ENCODE measurements at places on chromosomes 11 and 22. TPM values are rescaled to one million over a fixed set of nuclear protein-coding genes. Genes with fewer than 3 reads are reported as not detected.

The VPREB1 gene
- total RNA-seq, result not detected

The NPTXR gene
- 2.7 TPM for total RNA-seq

The SGSM1 gene
- not detected for total RNA-seq

The RAG1 gene
- 0.34 TPM for total RNA-seq

The TMEM191C gene
- 1.2 TPM for total RNA-seq

The SDHD gene
- 109 TPM for total RNA-seq

The SLC15A3 gene
- total RNA-seq, result 6.5 TPM

The OR51B5 gene
- total RNA-seq, result 17.7 TPM

The OOSP4B gene
- not detected for total RNA-seq

The ZFTA gene
- total RNA-seq, result 8.5 TPM

The TRIM29 gene
- 10.2 TPM for total RNA-seq

The SULT4A1 gene
- total RNA-seq, result 0.50 TPM

The BBS1 gene
- total RNA-seq, result 22.0 TPM

DNA sequence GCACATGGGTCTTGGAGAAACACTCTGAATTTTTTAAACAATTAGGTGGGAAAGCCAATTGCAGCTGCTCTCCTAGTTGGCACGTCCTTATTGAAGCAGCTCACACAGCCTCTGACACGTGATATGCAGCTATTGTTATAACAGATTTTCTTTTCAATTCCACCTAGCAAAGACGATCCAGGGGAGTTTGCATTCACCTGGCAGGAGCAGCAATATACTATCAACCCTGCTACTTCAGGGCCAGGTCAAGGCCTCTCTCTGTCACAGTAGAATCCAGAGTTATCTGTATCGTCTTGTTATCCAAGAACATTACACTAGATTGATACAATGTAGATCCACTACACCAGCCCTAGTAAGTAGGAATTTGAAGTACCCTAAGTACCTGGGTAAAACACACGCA is 8.3 kb downstream of the KRTAP5-11 start:
- no peak for DNase-seq

DNA sequence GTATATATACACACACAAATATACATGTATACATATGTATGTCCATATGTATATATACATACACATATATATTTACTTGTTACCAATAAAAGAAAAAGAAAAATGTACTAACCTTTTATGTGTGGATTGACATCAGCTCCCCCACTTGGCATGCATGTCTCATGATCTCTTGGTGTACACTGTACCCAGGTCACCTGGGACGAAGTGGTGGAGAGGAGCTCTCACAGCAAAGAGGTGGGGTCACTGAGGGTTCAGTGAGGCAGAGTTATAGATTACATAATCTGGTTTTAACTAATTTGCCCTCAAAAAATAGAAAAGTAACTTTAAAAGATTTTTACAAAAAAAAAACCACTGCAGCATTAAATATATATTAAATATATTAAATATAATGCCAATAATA is 15.5 kb upstream of the USP47 start:
- DNase-seq, result no peak

DNA sequence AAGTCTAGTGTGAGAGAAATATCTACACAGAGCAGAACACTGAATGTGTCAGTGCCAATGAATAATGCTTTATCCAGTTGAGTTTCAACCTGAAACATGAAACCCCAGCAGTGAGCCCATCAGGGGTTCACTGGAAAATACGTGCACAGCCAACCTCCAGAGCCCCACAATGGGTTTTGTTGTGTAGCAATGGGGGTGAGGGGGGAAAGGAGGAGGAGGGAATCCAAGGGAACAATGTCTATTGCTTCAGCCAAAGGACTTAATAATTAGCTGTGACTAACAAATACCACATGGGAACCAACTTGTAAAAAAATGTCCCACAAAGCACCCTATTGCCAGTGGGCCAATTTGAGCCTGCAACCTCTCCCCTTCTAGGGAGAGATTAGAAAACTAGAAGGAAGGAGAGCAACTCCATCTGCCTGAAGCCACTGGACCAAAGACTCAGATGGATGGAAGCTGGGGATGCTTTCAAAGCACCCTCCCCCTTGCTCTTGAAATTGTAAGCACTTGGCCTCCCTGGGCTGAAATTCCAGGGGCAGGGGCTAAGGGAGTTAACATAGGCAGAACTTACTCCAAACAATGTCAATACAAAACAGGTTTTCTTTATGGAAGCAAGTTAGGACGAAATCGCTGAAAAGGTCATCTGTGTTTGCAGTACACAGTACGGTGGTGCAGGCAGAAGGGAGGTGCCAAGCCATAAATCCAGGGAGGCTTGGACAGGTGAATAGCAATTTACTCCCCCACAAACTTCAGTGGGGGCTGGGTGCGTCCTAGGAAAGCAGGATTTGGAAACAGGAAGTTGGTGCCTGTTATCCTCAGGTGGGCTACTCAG is 99.8 kb downstream of the ARL14EP start:
- DNase-seq, result no peak

- no peak for DNase-seq
These were observed 183.9 kb upstream of the NCAM1 start for GRCh38 chr11:112777283-112777751.

- no peak for DNase-seq
These were observed 8.3 kb upstream of the OR52E8 start for GRCh38 chr11:5865826-5866225.

GRCh38 chr22:23124611-23125511 is 16.9 kb downstream of the RSPH14 start:
- DNase-seq, result no peak

DNA sequence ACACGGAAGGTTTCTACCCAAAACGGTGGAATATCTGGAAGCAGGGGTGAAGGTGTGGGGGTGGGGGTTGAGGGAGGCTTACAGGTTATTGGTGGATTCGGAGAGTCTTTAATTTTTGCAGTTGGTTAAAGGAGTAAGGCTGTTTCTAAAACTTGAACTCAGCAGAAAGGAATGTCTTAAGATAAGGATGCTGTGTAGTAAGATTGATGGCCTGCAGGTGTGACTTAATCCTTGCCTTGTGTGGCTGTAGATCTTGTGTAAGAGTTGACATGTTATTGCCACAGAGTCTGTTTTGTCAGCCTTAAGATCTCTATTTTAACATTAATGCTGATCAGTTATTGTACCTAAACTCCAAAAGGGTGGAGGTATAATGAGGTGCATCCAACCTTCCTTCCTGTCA is 16.4 kb upstream of the OR6M1 start:
- DNase-seq, result peak; percentile 23

GRCh38 chr11:81496601-81497000 is 1237.1 kb downstream of the FAM181B start:
- DNase-seq, result no peak

DNA sequence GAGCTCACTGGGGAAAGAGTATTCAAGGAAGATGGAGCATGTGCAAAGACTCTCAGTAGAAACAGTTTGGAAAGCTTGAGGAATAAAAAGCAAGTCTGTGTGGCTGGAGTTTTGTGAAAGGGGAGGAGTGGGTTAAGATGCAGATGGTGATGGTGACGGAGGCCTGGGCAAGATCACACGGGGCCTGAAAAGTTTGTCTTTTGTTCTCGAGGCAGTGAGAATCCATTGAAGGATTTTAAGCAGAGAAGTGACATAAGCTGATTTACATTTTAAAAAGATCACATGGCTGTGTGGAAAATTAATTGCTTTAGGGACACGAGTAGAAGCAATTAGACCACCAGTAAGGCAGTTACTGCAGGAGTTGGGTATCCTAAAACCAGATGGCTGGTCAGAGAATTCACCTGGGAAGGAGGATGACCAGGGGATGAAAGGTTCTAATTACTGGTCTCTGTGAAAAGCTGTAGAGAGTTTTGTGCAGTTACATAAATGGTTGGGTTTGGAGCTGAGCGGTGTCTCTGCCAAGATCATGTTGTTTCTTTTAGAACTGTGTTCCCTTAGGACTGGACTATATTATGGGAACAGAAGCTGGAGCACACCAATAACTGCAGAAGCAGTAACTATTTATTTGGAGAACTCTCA is 7.1 kb downstream of the RRP8 start:
- no peak for DNase-seq

- DNase-seq, result peak; percentile 16
These were observed 73.5 kb downstream of the ZBTB16 start for GRCh38 chr11:114132944-114133394.

- no peak for DNase-seq
These were observed 115.8 kb upstream of the THY1 start for GRCh38 chr11:119538753-119539152.

GRCh38 chr22:43263645-43264514 is 76.9 kb upstream of the TTLL12 start:
- DNase-seq, result peak; percentile 64

- DNase-seq, result peak; percentile 41
These were observed 100.3 kb upstream of the PITPNB start for GRCh38 chr22:28019360-28019759.

DNA sequence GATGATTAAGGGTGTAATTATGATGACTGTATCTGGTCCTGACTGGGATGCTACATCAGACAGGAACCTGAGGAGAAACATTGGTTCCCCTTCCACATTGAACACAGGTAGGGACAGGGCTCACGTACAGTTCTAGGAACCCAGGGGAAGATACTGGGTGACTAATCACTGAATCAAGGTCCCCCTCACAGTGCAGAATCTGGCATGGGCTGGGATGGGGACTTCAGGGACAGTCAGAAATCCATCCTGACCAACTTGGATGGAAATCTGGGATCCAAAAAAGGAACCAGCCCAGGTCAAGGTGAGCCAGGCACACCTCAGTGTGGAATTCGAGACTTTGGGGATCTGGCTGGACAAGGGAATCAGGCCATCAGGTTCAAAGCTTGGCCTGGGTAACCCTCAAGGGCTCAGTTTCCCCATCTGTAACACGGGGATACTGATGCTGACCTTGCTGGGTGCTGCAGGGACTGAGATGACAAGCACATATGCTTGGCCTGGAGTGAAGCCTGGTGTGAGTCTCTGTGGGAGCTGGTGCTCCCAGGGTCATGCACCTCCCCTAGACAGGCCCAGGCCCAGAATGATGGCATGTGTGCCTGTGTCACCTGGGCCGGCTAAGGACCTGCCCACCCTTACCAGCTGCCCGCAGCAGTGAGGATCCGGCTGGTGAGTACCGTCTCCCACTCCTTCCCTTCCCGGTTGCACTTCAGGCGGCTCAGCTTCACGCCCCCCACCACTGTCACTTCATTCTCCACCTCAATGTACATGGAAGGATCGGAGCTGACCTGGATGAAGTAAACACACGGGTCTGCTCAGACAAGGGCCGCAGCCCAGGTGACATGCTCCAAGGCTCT is 67.4 kb upstream of the CLTCL1 start:
- DNase-seq, result no peak

DNA sequence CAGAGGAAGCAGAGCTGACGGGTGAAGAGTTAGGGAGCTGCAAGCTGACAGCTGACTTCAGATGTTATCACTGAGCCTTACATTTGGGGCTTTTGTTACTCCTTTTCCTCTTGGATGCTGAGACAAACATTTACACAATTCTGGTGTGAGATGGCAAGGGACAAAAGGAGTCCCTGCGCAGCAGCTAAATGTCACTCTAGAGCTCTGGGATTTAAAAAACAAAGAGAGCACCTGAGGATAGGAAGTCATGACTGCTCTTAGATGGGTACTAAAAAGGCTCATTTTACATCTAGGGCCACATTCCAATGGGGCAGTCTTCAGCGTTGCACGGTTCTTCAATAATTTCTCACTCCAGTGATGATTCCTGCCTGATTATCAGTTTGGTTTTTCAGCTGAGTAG is 204.5 kb downstream of the RAB38 start:
- DNase-seq, result no peak

GRCh38 chr11:31779374-31779791 is 31.7 kb downstream of the PAX6 start:
- DNase-seq, result no peak

DNA sequence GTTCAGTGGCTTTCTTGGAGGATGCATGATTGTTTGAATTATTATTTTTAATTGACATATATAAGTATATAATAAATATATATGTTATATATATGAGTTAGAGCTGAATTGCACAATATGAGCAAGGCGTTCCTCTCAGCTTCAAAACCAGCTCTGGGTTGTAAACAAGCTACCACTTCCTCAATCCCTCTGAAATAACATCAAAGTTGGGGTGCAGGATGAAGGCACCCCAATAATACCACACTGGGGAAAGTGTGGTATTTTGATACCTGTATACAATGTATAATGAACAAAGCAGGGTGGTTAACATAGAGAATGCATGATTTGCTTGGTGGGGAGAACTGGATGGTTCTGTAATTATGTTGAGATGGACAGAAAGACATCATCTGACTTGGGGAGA is 1.7 kb upstream of the SORL1 start:
- no peak for DNase-seq

DNA sequence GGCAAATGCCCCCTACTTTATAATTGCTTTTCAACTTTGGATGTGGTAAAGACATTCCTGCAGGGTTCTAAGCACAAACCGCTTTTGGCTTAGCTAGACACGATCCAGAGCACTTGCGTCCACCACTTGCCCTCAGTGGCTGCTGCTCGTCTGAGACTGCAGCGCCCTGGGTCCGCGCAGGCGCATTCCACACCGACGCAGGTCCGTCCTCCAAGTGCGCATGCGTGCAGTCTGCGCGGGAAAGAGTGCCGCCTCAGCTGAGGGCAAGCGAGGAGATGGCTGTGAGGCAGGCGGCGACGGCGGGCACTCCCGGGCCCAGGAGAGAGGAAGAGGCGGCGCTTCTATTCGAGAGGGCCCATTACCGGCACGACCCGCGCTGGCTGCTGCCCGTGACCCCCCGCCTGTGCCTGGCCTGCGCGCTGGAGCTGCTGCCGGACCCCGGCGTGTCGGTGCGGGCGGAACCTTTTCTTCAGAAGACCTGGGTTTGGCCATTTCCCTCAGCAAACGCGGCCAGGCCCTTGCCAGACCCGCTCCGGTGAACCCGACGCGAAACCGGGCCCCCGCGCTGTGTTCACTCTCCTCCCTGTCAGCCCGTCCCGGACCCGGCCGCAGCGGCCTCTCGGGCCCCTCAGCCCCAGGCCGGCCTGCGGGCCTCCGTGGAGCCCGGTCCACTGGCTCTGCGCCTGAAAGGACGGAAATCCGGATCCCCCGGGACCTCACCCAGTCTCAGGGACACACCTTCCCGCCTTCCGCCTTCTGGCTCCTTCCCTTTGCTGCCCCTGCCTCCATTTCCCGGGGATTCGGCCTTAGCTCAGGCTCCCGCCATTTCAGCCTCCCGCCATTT is at the start of gene MEI1:
Gene MEI1 (plus strand): TSS at position 240 of the 844 bp plus-strand sequence. CDS start 36 bp downstream, at position 276.
- no peak for DNase-seq

DNA sequence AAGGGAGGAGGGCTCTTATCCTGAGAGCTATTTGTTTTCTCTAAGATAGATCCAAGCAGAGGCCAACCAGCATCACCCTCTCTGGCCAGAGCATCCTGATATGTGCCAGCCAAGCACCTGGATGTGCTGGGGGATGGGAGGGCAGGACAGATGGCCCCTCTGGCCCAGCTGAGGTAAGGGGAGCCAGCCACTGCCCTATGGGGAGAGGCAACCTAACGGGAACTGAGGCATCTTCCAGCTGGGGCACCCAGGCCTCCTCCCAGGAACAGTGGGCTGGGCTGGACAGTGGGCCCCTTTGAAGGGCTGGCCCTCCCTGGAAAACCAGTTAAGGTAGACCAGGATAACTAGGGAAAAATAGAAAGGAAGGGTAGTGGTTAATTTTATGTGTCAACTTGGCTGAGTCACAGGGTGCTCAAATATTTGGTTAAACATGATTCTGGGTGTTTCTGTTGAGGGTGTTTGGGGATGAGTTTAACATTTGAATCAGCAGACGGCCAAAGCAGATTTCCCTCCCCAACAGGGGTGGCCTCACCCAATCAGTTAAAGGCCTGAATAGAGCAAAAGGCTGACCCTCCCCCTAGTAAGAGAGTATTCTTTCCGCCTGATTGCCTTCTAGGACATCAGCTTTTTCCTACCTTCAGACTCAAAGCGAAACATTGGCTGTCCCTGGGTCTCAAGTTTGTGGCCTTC is 595.1 kb downstream of the BUD13 start:
- DNase-seq, result no peak

- no peak for DNase-seq
These were observed 9.3 kb upstream of the MIAT start for GRCh38 chr22:26648011-26648497.

Measured in A172 (cell line).